ENCODE measurements at places on chromosomes 1 and 21. TPM values are rescaled to one million over a fixed set of nuclear protein-coding genes. Genes with fewer than 3 reads are reported as not detected.

HSPB7 gene
- 65.7 TPM for total RNA-seq

NADK gene
- total RNA-seq: 136 TPM

CHI3L1 gene
- 207 TPM for total RNA-seq

SRM gene
- total RNA-seq: 37.5 TPM

PODN gene
- 99.8 TPM for total RNA-seq

CFAP74 gene
- total RNA-seq: not detected

HSD3B1 gene
- total RNA-seq: not detected

IRF2BP2 gene
- total RNA-seq: 39.9 TPM

CD2 gene
- 3.1 TPM for total RNA-seq

IQGAP3 gene
- total RNA-seq: 0.19 TPM

AK5 gene
- 0.47 TPM for total RNA-seq

UBASH3A gene
- 0.96 TPM for total RNA-seq

OR2G3 gene
- not detected for total RNA-seq

KRTAP10-7 gene
- not detected for total RNA-seq

SWT1 gene
- 3.6 TPM for total RNA-seq

EDEM3 gene
- total RNA-seq: 47.1 TPM

WDR64 gene
- not detected for total RNA-seq

CSMD2 gene
- not detected for total RNA-seq

MYOC gene
- 4.9 TPM for total RNA-seq

PGLYRP3 gene
- total RNA-seq: not detected

HEYL gene
- 6.5 TPM for total RNA-seq

SELP gene
- 8.2 TPM for total RNA-seq

CFHR5 gene
- total RNA-seq: not detected

SPRR1B gene
- not detected for total RNA-seq

DESI2 gene
- total RNA-seq: 35.6 TPM

TMEM51 gene
- 3.6 TPM for total RNA-seq

DCDC2B gene
- not detected for total RNA-seq

MCOLN3 gene
- total RNA-seq: 7.7 TPM

TIE1 gene
- total RNA-seq: 156 TPM

Measured in omental fat pad (tissue), 4 donors.